ENCODE measurements at places on chromosomes 1 and 21.

DNA sequence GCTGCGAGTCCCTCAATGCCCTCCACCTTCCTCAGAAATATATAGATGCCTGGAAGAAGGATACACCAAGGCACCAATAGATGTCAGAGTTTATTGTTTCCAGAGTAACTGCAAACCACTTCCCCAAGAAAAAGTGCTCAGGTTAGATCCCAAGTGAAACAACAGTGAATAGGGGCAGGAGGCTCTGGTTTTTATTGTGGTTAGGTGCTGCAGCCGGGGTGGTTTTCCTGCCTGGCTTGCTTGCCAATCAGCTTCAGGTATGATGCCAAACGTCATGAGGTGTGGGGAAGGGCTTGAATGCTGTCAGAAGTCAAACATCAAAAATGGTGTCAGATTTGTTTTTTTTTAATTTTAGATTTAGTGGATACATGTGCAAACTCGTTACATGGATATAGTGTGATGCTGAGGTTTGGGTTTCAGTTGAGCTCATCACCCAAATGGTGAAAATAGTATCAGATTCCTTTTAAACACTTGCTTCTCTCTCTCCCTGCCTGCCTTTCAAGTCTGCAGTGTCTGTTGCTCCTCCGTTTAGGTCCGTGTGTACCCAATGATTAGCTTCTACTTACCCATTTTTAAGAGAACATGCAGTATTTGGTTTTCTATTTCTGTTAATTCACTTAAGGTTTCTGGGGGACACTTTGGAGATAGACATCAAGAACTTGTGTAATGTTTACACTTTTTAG is 1317.0 kb downstream of the MRPL39 start:
- DNase-seq = no peak

- no peak for DNase-seq
Measured at GRCh38 chr1:46525253-46525983, 26.0 kb downstream of the KNCN start.

DNA sequence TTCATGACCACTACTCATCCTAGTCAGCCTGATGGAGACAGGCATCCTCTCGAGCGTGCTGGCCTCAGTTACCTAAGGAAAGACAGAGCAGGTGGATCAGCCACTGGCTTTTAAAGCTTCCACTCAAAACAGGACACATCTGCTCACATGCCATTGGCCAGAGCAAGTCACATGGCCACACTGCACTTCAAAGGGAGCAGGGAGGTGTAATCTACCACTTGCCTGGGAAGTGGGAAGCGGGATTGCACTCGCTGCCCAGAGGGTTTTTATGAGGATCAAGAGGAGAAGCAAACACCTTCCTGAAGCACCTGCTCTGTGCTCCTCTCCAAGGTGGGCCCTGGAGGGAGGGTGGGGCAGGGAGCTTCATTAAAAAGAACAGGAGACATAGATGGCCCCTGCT is 108.0 kb downstream of the TAS1R2 start:
- DNase-seq = peak; percentile 0

DNA sequence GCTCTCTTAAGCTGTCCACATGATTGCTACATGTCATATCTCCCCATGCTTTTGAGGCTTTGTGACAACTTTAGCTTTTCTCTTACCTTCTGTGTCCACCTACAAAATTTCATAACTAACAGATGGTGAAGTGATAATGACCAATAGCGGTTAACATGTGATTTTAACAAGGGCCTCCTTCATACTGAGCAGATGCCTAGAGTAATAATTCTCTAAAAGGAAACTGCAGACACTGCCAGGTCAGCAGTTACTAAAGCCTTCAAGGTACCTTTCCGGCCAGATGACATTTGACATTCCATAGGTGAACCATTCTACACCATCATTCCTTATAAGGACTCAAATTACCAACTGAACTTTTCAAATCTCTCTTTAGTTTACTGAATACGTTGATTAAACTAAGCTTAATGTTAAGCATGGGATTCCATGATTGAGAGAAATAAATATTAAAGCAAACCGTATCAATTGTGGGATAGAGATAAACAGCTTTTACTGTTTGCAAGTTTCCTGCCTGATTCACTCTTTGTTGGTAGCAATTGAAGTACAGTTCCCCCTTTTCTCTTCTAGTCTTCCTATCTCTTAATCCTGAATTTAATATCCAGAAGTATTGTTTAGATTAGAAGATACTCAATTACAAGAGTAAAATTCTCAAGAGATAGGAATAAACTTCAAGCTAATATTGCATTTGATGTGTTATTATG is 205.1 kb downstream of the PLA2G4A start:
- no peak for DNase-seq

DNA sequence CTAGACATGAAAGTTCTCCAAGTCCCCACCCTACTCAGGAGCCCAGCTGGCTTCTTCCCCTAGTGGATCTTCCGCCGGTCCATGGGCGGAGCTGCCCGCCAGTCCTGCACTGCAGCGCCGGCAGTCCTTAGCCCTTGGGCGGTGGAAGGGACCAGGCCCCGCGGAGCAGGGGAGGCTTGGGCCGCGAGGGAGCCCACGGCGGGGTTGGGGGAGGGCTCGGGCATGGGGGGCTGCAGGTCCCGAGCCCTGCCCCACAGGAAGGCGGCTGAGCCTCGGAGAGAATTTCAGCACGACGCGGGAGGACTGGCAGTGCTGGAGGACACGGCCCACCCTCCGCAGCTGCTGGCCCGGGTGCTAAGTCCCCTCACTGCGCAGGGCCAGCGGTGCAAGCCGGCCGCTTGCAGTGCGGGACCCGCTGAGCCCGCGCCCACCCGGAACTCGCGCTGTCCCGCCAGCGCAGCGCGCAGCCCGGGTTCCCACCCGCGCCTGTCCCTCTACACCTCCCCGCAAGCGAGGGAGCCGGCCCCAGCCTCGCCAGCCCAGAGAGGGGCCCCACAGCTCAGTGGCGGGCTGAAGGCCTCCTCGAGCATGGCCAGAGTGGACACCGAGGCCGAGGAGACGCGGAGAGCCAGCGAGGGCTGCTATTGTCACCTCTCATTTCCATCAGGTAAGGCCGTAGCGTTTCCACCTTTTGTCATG is 1398.6 kb downstream of the MRPL39 start:
- DNase-seq = no peak

DNA sequence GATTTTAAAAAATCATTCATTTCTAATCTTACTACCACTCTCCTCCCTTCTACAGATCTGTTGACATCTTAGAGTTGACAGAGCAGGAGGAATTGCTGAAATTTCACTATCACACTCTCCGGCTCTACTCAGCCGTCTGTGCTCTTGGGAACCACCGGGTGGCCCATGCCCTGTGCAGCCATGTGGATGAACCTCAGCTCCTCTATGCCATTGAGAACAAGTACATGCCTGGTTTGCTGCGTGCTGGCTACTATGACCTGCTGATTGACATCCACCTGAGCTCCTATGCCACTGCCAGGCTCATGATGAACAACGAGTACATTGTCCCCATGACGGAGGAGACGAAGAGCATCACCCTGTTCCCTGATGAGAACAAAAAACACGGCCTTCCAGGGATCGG is 276.7 kb downstream of the ZP4 start:
- no peak for DNase-seq

DNA sequence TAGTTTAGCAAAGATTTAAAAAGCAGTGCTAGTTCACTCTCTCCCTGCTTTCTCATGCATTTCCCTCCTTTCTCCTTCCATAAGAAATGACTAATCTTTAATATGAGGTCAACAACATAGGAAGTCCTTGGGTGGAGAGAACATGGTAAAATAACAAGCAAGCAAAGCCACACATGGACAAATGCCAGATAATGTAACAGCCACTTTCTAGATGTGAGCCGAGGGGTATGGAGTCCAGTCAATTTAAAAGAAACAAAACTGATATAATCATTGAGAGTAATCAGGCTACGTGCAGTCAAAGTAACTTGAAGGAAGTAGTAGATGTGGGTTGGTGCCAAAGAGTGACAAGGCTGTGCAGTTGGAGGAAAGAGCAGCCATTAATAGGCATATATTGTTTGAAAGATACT is 69.6 kb downstream of the DUSP10 start:
- no peak for DNase-seq

- no peak for DNase-seq
Measured at GRCh38 chr1:168959382-168959781, 147.1 kb upstream of the ATP1B1 start.

DNA sequence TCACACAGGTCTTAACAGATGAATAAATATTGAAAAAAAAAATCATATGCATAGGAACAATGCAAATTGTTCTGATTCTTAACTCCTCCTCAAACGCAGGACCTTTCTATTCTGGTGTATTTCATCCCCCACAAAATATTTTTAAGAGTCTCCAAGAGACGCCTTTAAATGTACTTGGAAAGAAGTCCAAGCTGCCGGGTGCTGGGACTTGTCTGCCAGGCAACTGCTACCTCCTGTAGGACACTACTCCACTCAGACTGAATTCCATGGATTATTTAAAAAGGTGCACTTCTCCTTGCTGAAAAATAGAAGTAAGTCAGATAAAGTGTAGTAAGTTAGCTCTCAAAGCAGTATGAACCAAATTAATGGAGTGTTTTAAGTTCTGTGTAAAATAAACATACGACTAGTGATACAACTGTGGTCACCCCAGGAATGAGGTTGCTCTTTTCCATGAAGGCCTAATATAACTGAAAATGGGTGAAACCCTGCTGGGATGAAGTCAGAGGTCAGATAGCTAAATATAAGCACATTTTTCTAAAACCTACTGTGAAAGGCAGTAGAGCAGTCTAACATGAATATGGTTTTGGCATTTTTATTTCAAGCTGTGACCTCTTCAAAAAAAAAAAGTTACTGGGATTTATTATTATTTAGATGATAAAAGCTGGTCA is 189.2 kb upstream of the PBX1 start:
- DNase-seq = no peak

GRCh38 chr1:107536266-107536665 is 395.4 kb downstream of the NTNG1 start:
- no peak for DNase-seq

DNA sequence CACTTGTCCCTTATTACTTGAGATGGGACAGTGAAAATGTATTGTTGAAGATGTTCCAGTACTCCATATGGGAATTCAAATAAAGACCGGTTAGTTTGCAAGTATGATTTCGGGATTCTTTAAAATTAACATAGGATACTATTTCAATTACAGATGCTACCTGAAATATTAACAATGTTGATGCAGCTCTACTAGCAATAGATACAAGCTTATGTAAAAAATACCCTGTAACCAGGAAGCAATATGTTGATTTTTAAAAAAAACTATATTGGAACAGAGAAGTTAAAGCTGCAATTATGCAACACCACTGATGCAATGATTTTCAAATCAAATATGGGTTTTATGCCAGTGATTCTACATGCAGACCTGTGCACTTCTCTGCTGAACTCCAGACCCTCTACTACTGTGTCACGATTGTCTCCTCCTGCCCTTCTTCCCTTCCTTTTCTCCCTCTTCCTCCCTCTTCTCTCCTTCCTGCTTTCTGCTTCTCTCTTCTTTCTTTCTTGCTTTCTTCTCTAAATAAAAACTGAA is 179.2 kb downstream of the ATP6V1G3 start:
- no peak for DNase-seq

DNA sequence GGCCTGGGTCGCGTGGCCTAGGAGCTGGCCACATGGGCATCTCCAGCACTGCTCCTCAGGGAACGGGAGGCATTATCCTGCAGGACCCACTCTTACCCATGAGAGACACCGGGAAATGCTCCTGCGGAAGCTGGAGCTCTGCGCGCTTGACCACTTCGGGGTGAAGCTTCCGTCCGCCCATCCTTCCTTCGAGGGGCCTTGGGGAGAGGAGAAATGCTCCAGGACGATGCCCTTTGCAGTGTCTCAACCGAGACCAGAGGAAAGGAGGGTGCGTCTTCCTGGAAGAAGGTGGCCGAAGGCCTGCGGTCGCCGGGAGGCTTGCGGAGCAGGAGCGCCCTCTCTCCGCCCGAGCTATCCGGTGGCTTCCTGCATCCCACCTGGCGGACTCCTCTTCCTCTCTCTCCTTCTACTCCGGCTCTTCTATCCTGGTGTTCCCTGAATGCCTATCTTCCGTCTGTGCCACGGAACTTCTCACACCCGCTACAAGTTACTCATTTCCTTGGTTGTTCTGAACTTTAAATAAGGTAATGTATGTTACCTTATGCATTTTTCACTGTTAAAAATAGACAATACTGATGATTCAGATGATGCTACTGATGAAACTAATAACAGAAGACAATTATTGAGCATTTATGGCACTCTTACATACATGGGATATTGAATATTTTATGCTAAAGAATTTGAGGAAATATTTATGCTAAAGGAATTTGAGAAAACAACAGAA is 91.4 kb downstream of the PRKAB2 start:
- no peak for DNase-seq

- no peak for DNase-seq
Measured at GRCh38 chr1:54219688-54220003, 19.7 kb downstream of the MRPL37 start.

- DNase-seq = no peak
Measured at GRCh38 chr1:116506132-116507004, 64.5 kb downstream of the CD58 start.

DNA sequence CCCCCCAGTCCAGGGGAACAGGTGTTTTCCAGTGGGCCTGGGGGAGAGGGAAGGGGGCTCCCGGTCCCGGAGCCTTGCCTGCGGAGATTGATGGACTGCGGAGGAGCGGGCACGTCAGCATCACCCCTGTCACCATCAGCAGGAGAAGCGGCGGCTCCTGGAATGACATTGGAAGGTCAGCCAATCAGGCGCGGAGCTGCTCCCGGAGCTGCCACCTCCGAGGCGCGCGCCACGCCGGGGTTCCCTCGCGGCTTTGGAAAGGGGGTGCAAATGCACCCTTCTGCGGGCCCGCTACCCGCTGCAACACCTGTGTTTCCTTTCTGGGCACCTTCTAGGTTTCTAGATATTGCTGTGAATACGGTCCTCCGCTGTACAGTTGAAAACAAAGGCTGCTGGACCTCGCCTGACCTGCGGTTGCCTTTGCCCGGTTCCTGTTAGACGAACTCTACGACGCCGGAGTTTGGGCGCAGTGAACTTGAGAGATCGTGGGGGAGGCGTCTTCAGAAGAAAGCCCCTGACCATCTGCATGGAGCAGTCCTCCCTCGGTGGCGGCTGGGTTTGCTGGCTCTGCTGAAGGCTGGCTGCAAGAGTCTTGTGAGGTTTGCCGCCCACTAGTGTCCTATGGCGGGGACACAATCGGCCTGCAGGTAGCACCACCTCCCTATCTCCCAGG is 5.3 kb downstream of the DSCAM start:
- DNase-seq = peak; percentile 69

DNA sequence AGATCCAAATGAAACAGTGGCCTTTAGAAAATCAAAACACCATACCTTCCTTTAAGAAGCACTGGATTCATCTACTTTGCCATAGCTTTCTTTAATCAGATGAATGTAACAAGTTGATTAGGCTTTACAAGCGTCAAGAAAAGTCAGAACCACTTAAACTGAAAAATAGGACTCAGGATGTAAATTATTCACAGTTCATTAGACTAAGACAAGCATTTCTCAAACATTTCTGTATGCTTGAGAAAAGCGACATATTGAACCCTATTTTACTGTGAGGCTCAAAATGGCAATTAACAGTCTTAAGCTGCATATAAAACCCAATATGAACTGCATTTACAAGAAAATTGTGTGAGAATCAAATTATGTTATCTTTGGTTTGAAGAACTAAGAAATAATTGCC is 256.7 kb upstream of the SNX7 start:
- DNase-seq = no peak

- no peak for DNase-seq
Measured at GRCh38 chr1:234096161-234096770, 191.8 kb downstream of the SLC35F3 start.

Data from DMS153 (cell line).